ENCODE measurements at places on chromosomes 12 and 14. TPM values are rescaled to one million over a fixed set of nuclear protein-coding genes. Genes with fewer than 3 reads are reported as not detected.

The SLC7A8 gene
- total RNA-seq: 1.8 TPM

The DAO gene
- total RNA-seq: not detected

The ALDH1L2 gene
- 2.4 TPM for total RNA-seq

The ANO4 gene
- total RNA-seq: 0.07 TPM

The ASPG gene
- total RNA-seq: not detected

Data from A549 treated with Hydrocortisone at 1 μM for 4 hours (cell line).